T47D (cell line): ENCODE measurements at places on chromosomes 12 and 14.

DNA sequence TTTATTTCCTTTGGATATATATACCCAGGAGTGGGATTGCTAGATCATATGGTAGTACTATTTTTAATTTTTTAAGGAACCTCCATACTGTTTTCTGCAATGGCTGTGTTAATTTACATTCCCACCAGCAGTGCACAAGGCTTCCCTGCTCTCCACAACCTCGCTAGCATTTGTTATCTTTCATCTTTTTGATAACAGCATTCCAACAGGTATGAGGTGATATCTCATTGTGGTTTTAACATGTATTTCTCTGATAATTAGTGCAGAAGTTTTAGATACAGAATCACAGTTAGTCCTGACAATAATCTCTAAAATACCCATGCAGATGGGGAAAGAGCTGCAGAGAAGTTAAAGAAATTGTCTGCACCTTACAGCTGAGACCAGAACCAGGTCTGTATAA lies 35.5 kb upstream of the BCL2L14 start:
- DNase-seq: no peak

- DNase-seq: no peak
These were observed 3.9 kb upstream of the GNB3 start for GRCh38 chr12:6836851-6837250.

GRCh38 chr14:65789363-65789762 lies 376.8 kb downstream of the FUT8 start:
- DNase-seq: no peak

DNA sequence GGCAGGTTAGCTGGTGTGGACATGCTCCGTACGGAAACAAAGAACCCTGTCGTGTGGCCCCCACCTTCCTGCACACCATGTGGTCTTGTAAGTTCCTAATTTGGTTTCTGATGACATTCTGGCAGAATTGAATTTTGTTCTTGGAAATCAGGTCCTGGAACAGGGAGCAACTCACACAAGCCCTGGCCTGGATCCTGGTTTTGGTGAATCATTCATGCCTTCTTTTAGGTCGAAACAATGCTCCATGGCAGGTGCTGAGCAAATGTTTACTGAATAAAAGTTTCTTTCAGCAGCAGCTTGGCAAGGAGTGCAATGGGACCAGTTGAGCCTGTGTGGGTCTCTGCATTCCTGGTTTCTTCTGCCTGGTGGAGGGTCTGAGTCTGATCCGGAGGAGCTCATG lies 978.4 kb downstream of the BCL11B start:
- no peak for DNase-seq

DNA sequence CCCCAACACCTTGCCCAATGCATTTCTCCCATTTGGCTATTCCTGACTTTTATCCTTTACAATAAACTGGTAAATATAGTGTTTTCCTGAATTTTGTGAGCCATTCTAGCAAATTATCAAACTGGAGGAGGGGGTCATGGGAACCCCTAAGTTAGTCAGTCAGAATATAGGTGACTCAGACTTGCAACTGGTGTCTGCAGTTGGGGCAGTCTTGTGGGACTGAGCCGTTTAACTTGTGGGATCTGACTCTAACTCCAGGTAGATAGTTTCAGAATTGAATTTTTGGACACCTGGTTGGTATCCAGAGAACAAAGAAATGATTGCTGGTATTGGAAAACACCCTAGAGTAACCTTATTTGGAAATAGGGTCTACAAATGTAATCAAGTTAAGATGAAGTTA lies 133.4 kb downstream of the CEP83 start:
- no peak for DNase-seq

GRCh38 chr14:103155010-103155409 lies 31.7 kb downstream of the TNFAIP2 start:
- DNase-seq: no peak

DNA sequence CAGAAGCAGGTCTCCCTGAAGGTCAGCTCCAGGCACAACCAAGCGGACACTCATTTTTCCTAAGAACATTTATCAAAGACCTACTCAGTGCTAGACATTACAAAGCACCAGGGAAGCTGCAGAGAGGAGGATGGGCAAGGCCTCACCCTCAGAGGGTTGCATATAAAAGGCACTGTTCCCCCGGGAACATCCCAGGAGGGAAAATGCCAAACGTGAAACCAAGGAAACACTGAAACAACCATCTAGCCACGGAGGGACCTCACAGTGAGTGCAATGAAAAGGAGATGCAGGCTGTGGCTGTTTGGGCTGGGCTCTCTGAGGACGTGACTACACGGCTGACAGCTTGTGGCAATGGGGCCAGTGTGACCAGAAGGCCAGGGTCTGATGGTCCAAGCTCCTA lies 117.4 kb upstream of the VASH1 start:
- DNase-seq: no peak

- no peak for DNase-seq
These were observed 290.7 kb downstream of the NPAS3 start for GRCh38 chr14:33229269-33229929.

- DNase-seq: no peak
These were observed 42.2 kb downstream of the COX16 start for GRCh38 chr14:70317091-70317968.

DNA sequence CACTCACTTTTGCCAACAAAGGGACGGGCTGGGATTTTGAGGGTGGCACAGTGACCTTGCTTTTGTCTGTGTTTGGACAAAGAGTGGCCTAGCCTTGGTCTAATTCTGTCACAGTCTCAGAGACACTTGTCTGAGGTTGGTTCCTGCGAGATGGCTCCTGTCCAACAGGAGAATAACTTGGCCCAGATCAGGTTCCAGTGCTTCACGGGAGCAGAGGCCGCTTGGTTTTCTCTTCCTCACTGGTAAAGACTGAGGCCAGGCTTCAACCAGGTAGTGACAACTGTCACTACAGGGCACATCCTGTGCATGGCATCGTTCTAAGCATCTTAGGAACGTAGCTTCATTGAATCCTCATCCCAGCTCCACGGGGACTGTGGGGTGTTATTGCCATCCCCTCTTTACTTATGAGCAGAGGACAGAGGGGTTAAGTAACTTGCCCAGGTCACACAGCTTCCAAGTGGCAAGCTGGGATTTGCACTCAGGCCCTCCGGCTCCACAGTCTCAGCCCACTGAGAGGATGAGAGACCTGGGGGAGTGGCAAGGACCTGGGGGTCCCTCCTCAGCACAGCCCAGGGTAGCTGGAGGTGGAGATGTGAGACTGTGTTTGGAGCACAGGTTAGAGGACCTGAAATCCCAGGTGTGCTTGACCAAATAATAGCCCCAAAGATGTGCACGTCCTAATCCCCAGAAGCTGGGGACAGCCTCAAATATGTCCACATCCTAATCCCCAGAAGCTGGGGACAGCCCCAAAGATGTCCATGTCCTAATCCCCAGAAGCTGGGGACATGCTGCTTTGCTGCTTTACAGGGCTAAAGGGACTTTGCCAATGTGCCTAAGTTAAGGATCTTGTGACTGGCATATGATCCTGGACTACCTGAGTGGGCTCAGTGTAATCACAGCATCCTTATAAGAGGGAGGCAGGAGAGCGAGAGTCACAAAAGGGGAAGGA lies 179.2 kb upstream of the RTL1 start:
- DNase-seq: no peak

DNA sequence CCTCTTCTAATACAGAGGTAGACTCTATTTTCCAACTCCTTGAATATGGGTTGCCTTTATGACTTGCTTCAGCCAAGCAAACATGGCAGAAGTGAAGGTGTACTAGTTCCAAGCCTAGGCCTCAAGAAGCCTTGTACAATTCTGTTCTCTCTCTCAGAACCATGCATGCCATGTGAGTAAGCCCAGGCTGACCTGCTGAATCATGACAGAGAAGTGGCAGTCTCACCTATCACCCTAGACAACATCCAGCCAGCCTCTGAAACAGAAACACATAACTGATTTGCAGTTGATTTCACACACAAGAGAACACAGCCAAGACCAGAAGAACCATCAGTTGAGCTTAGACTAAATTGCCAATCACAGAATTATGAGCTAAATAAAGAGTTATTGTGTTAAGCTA lies 157.2 kb downstream of the GARIN6 start:
- DNase-seq: no peak

- DNase-seq: no peak
These were observed 53.8 kb downstream of the PEBP1 start for GRCh38 chr12:118189741-118190191.
